ENCODE measurements at places on chromosomes 4 and X.
A peak's percentile ranks its signal among the peaks of the same experiment; 100 is the strongest.

- no peak for DNase-seq
Measured at GRCh38 chr4:82567444-82567843, 5.7 kb upstream of the TMEM150C start.

- DNase-seq = no peak
Measured at GRCh38 chr4:36041340-36041739, 203.0 kb downstream of the ARAP2 start.

DNA sequence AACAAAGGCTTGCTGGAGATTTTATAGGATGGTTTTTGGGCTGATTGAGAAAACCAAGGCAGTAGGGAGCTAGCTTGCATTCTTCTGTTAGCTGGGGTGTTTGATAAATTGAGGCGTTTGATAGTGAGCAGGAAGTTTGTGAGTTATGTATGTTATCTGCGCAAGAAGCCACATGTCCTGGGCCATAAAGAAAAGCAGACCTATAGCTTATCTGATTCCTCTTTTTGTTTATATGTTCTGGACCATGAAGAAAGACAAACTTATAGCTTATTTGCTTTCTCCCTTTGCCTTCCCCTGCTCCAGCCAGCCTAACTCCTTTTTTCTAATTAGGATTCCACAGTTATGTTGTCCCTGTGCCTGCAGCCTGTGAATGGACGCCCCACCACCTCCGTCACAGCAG, 9.2 kb downstream of the HNRNPH2 start:
- DNase-seq = no peak

- no peak for DNase-seq
Measured at GRCh38 chr4:2472187-2472586, 3.3 kb downstream of the RNF4 start.

- DNase-seq = no peak
Measured at GRCh38 chrX:103586314-103586646, 965 bp downstream of the TCEAL4 start.

DNA sequence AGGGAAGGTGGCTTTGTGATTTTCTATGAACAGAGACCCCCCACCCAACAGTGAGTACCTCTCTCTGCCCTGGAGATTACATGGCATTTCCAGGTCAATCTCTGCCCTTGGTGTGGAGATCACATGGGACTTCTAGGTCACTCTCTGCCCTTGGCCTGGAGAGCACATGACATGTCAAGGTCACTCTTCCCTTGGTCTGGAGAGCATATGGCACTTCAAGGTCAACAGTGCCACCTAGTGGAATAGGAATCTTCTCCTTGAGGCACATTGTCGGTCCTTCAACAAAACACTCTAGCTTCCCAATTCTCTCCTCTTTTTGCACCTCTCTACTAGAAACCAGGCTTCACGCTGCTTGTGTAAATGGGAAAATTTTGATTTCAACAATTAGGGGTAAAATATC, 66.2 kb upstream of the TACR3 start:
- peak; percentile 4 for DNase-seq

- DNase-seq = no peak
Measured at GRCh38 chrX:9610771-9611392, 146.0 kb downstream of the TBL1X start.

GRCh38 chrX:153921511-153922446, 4.3 kb downstream of the ARHGAP4 start:
- DNase-seq = no peak

- DNase-seq = no peak
Measured at GRCh38 chrX:39721566-39722279, 376.0 kb downstream of the BCOR start.

DNA sequence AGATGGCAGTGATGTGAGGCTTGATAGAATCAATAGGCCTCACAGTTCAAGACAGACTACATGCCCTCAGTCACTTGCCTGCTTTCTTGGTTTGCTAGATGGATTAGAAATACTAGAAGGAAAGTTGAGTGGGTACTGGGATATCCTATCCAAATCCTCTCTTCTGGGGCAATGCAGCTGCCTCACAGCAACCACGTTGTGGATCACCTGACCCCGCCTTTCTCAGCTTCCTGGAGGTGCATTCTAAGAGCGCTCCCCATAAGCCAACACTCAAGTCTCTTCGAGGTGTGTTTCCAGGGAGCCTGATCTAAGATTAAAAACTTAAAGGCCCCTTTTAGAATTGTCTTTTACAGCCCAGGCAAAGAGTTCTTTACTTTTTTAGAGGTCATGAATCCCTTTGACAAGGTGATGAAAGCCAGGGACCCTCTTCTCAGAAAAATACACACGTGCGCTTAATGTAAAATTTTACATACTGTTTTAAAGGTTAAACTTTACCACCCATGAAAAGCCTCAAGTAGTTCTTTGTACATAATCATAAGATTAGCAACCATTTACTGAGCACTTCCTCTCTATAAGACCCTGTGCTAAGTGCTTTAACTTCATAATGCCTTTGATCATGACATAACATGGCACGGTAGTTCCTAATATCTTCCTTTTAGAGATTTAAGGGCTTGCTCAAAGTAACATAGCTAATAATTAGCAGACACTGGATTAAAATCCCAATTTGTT, 840 bp upstream of the RPL34 start:
- DNase-seq = peak; percentile 65

DNA sequence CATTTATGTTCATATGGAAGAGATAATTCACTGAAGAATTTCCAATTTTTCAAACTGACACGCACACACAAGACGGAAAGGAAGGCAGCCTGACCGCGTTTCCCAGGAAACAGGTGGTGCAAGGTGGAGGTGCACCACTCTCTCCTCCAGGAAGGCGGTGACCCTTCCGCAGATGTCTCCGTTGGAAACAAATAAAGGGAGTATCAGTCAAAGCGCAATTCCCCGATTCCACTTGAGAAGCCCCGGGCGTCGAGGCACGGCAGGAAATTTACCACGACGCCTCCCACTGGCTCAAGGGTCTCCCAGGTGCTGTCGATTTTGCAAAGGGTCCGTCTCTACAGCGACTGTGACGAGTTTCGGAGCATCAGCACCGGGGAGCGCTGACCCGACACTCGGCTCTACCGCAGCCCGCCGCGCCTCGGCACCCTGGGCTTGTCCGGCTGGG, 770 bp upstream of the TIGD2 start:
- DNase-seq = no peak

- no peak for DNase-seq
Measured at GRCh38 chrX:108186811-108187210, 95.2 kb downstream of the ATG4A start.

DNA sequence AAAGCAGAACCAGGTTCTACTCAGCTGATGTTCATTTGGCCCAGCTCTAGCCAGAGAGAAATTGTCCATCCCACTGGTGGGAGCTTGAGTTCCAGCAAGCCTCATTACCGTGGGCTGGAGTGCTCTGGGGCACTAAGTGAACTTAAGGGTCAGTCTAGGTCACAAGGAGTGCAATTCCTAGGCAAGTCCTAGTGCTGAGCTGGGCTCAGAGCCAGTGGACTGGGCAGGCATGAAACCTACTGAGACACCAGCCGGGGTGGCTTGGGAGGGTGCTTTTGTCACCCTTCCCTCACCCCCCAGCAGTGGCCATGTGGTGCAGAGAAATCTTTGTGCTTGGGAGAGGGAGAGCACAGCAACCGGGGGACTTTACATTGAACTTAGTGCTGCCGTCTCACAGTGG, 39.4 kb downstream of the GSX2 start:
- no peak for DNase-seq

DNA sequence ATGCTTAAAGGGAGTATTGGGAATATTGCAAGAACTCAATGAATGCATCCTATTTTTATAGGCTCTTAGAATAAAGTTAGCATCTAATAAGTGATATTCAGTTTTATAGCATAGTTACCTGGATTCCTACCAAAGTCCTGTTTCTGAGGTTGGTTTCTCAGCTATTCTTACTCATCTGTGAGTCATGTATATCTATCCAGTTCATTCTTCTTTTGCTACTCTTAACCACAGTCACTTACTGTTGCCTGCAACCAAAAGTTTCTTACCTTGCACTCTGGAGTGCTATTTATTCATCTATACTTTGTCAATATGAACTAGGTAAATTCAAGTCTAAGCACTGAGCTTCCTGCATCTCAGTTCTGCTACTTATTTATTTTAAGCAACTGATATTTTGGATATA, 322.5 kb downstream of the HS3ST1 start:
- no peak for DNase-seq

DNA sequence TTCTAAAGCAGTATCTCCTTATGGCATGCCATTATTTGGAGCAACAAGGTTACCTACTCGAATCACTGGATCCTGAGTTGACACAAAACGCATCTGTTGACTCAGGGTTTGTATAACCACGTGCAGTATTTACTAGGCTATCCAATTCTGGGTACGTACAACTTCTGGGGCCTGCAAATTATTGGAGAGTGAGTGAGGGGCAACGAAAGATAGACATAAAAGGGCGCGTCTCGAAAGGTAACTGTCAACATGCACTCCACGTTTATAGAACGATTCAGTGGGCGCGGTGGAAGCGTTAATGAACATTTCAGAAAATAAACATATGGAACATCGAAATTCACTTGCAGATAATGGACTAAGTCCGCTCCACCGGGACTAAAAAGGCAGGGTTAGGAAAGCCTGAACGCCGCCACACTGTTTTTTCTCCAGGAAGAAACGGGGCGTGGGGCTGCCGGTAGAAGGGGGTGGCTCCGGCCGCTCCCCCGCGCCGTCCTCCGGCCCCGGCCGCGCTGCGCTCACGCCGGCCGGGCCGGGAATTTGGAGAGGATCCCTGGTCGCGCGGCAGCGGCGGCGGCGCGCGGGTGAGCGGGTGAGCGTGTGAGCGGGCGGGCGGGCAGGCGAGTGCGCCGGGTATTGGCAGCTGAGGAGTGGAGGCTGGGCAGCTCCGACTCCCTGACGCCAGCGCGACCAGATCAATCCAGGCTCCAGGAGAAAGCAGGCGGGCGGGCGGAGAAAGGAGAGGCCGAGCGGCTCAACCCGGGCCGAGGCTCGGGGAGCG, at the start of gene SMAD1:
Gene SMAD1, plus strand, starts transcription at position 690 of the 778 bp plus-strand sequence. CDS start 32,761 bp downstream, outside the sequence.
- DNase-seq = peak; percentile 66

DNA sequence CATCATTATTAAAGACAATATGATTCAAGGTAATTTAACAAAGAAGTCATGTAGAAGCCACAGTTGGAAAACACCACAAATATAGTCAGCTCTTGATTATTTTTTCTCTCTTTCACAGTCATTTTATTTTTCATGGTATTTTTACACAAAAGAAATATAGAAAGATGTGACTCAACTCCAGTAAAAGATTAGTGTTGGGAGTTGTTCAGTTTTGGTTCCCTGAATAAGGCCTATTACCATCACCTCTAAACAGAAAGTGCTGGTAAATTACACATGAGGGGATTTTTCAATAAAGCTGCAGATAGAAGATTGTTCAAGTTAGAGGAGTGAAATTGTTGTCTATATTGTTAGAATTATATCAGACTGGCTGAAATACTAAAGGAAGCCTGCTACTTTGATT, 107.0 kb downstream of the DDIT4L start:
- DNase-seq = no peak

DNA sequence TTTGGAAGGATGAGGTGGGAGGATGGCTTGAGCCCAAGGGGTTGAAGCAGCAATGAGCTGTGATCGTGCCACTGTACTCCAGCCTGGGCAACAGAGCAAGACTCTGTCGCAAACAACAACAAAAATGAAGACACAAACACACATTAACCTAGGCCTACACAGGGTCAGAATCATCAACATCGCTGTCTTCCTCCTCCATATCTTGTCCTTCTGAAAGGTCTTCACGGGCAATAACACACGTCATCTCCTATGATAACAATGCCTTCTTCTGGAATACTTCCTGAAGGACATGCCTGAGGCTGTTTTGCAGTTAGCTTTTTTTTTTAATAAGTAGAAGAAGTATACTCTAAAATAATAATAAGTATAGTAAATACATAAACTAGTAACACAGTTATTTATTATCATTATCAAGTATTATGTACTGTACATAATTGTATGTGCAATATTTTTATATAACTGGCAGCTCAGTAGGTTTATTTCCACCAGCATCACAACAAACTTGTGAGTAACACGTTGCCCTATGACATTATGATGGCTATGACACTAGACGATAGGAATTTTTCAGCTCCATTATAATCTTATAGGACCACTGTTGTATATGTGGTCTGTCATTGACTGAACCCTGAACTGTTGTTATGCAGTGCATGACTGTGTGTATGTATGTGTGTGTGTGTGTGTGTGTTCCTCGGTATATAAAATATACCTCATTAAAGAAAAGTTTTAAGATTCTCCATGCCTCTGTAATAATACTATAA, 69.2 kb upstream of the MAML3 start:
- no peak for DNase-seq

GRCh38 chr4:154911097-154911496, 130.0 kb downstream of the RBM46 start:
- DNase-seq = no peak

- DNase-seq = no peak
Measured at GRCh38 chr4:82680834-82681233, 117.8 kb downstream of the SCD5 start.

DNA sequence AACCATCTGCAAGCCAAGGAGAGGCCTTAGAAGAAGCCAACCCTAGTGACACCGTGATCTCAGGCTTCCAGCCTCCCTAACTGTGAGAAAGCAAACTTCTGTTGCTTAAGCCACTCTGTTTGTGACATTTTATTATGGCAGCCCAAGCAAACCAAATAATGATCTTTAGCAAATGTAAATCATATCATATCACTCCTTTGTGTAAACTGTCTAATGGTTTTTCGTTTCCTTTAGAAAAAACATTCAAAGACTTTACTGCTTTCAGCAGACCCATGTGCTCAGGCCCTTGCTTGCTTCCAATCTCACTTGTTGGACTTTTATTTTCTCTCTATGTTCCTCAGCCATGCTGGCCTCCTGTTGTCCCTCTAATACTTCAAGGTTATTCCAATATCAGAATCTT, 192.2 kb upstream of the HS3ST1 start:
- no peak for DNase-seq

- no peak for DNase-seq
Measured at GRCh38 chr4:304969-305680, at the start of gene ZNF732. Gene ZNF732 (minus strand): TSS chr4:305474. CDS start chr4:305310, 164 bp downstream.

- no peak for DNase-seq
Measured at GRCh38 chr4:128787509-128788311, 21.8 kb upstream of the JADE1 start.

- DNase-seq = no peak
Measured at GRCh38 chr4:137576446-137576845, 44.2 kb upstream of the PCDH18 start.

- no peak for DNase-seq
Measured at GRCh38 chr4:79450053-79450452, 42.0 kb upstream of the GK2 start.

- no peak for DNase-seq
Measured at GRCh38 chr4:110108422-110108821, 90.0 kb downstream of the ELOVL6 start.

DNA sequence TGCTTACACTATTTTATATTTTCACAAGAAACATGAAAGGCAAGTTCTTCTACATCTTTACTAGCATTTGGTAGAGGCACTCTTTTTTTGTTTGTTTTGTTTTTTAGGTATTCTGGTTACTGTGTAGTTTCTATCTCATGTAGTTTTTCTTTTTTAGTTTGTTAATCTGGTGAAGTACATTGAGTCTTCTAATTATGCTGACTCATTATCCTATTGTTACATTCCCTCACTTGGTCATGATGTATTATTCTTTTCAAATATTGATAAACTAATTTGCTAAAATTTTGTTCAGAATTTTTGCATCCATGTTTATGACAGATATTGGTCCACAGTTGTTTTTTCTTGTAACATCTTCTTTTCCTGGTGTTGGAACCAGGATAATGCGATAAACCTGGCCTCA, 4.7 kb downstream of the GK2 start:
- no peak for DNase-seq
